ENCODE measurements at places on chromosomes 3 and 15. TPM values are rescaled to one million over a fixed set of nuclear protein-coding genes. Genes with fewer than 3 reads are reported as not detected.

GRCh38 chr3:183662099-183662498, 26.7 kb downstream of the KLHL24 start:
- no peak for DNase-seq

- DNase-seq, result no peak
These were observed 611.2 kb upstream of the CFAP20DC start for GRCh38 chr3:59660852-59661625.

DNA sequence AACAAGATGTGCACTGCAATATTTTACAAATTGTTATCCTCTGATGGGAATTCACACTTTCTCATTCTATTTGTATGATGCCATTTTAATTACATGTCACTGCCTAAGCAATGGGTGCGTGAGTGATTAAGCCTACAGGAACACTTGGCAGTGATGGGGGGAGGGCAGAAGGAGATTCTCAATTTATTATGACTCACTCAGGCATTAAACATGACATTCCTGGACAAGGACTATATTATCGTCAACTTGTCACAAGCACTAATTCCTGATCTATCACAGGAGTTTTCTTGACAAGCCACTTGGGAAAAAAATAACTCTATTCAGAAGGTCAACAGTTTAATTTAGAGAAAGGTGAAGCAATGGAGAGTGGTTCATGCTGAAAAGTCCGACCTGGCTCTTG, 556.8 kb downstream of the NSUN3 start:
- no peak for DNase-seq

DNA sequence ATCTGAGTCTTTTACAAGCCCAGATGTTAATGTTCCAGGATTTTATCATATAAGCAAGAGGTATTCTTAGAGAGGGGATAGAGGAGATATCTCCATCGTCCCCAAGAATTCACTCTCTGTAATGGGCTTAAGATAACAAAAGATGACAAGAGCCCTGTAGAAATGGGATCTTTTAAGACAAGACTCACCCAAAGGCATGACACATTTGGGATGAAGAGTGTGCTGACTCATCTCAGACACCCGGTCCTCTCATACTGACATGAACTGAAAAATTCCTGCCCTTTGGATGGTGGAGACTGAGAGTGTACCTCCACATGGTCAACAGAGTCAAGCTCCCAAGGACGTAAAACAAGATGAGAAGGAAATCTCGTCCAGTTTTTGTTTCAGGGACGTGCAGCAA, 11.0 kb downstream of the LEKR1 start:
- DNase-seq, result no peak

DNA sequence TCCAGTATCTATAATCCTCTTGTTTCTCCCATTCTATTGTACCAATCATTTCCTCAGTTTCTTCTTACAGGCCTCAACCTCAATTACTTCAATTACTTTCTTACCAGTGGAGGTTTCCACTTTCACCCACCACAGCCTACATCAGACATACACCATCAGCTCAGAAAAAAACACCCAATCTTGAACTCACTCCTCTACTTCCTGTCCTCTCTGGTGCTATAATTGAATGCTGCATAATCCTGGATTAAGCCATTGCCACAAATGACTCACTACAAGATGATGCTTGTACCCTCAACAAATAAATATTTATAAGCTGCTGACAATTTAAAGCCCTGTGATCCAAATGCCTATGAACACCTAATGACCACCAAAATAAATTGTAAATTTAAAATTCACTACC, 18.5 kb downstream of the RYK start:
- no peak for DNase-seq

GRCh38 chr3:173552526-173552925, 155.0 kb downstream of the NLGN1 start:
- no peak for DNase-seq

DNA sequence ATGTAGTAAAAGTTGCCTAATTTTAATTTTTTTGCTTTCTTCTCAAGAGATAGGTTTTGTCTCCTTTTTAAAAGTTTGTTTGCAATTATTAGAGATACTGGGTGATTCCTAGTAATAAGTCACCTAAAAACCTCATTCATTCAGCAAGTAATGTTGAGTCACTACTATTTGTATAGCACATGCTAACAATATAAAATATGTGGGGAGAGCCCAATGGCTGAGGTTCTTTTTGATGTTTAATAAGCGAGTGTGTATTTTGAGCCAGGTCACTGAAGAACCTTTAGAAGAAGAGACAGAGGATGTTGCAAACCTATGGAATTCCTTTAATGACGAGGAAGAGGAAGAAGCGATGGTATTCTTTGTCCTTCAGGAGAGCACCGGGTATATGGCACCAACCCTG, 123.7 kb upstream of the CHRM5 start:
- no peak for DNase-seq

- DNase-seq, result no peak
These were observed 38.7 kb downstream of the RTP4 start for GRCh38 chr3:187406927-187407326.

GRCh38 chr15:85430406-85431204, 50.2 kb downstream of the AKAP13 start:
- no peak for DNase-seq

- DNase-seq, result peak; percentile 32
These were observed 60.7 kb downstream of the CFAP20DC start for GRCh38 chr3:58989163-58989562.

DNA sequence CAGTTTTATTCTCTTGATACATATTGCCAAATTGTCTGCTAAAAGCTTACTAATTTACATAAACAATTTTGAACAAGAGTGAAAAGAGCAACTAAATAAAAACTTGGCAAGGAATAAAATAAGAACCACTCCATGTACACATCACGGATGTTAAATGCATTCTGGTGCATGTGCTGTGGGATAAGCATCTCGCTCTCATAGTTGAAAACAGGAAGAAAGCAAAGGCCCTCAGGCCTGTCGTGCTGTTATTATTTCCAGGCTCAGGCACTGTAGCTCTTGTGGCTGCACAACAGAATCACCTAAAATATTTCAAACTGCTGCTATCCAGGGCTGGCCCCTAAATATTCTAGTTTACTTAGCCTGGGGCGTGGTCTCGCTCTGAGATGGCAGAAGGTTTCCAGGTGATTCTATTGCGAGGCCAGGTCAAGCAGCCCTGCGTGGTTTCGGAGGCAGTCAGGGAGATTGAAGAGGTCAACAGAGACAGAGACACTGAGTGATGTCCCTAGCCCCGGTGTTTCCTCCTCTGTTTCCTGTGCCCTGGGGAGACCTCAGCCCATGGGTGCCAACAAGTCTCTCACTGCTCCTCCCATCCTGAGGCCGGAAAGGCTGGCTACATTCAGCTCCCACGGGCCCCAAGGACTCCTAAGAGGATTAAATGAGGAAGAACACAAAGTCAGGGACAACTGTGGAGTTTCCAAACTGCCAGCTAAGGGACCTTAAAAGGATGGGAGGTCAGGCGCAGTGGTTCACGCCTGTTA, 18.2 kb upstream of the PDIA5 start:
- DNase-seq, result no peak

- DNase-seq, result no peak
These were observed 154.6 kb upstream of the TLE3 start for GRCh38 chr15:70252056-70252950.

DNA sequence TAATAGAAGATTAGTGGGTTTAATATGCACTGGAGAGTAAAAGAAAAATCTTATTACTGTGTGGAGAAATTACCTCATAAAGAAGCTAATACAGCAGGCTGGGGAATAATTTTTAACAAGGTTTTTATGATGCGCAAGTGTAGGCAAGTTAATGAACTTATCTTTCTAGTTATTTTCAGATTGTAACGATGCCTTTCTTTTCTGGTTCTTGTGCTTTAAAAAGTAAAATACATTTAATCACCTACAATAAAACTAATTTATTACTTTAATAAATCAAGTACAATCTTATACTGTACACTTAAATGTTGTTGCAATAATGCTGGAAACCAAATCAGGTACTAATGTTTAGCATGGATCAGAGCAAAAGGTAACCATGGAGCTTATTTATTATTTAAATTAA, 266.6 kb downstream of the ZIC1 start:
- no peak for DNase-seq

- DNase-seq, result no peak
These were observed 49.3 kb downstream of the FBLN2 start for GRCh38 chr3:13598201-13598600.

- DNase-seq, result no peak
These were observed 12.9 kb upstream of the FAM3D start for GRCh38 chr3:58679446-58679845.

DNA sequence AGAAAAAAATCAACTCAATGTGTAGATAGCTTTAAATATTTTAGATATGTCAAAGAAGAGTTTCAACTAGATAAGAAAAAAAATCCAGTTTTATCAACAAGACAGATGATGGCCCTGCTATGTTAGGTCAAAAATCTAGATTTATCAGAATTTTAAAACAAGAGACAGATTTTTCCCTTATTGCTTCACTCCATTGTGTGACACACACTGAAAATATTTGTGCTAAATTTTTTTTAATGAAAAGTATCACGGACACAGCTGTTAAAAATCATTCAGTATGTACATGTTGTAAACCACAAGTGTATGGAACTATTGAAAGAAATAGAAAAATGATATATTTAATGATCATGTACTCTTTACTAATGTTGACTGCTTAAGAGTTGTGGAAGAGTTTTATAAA, 43.6 kb downstream of the FOXB1 start:
- DNase-seq, result peak; percentile 43

DNA sequence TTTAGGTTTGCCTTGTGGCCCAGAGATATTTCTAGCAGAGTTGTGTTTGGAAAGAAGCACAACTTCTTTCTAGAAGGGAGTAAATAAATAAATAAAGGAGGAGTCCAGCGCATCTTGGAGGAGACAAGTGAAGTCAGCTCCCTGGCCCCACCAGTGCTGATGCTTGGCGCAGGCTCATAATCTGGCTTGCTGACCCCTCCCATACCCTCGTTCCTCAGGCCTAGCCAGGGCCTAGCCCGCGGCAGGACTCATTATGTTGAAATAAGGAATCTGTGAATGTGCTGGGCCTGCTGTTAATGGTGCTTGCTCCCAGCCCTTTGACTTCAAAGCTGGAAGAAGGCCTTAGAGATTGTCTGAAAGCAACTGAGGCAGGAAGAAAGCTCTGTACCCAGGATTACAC, 3.1 kb downstream of the ZNF710 start:
- peak; percentile 59 for DNase-seq

GRCh38 chr3:146838221-146838620, 233.1 kb upstream of the PLSCR5 start:
- no peak for DNase-seq

GRCh38 chr15:85752491-85752961, 42.2 kb downstream of the KLHL25 start:
- DNase-seq, result no peak

DNA sequence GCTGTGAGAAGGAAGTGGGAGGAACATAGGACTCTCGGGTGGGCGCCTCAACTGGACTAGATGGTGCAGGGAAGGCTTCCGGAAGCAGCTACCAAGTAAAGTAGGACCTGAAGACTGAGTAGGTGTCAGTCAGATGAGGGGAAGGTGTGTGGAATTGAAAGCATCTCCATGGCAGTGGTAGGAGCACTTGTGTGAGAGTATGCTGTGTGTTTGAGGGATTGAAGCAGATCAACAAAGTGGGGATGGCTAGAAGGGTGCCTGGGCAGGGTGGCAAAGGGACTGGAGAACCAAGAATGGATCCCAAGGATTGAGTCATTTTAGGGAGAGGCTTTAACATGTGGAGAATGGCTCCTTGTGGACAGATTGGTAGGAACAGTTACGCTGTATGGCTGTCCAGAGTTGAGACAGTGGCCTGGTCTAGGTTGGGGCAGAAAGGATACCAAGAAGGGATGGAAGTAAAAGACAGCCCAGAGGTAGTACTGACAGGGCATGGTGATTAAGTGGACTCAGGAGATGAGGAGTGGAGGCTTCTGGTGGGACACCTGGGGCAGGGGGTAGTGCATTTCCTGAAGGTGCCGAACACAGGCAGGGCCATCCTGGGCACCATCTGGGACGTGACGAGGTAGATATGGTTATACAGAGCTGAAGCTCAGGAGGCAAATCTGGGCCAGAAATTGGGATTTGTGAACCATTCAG, 1.5 kb downstream of the UQCC5 start:
- DNase-seq, result no peak

GRCh38 chr15:68678746-68679145, 100.0 kb downstream of the CORO2B start:
- DNase-seq, result no peak

DNA sequence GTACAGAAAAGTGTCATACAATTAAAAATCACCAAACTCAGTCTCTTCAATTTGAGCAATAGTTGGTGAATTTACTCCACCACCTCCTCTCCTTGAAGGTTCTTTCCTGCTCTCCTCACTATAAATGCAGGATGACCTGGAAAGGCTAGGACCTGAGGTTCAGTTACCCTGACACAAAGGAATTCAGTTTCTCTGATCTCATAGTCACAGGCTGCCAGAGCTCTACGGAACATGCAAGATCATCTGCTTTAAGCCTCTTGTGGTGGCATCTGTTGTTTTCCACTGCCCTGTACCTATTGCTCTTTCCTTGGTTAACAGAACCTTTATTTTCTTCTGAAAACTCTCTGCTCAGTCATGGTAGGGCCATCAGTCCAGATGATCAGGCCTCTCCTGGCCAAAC, 4.9 kb upstream of the TP63 start:
- DNase-seq, result no peak

DNA sequence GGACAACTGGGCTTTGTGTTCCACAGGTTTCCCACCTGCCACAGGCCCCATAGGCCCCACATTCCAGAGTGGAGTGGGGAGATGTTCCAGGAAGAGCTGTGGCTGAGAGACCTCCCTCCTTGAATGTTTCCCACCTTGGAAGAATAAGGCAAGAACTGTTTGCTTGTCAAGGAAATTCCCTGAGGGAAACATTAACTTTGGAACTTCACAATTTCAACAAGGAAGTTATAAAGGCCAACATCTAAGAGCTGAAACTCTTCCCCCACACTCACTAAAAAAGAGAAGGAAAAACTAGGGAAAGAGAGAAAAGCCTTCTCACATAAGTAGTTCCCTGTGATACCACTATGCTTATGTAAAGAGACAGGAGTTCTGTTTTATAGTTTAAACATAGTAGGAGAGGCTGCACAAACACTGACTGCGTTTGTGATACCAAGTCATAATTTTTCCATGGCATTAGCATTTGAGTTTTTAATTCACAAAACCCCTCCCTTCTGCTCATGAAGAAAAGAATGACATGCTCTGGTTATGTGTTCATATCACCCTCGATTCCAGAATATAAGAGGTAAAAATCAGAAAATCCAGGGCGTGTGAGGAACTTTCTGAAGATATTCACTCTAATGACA, 39.8 kb upstream of the SPRED1 start:
- no peak for DNase-seq

DNA sequence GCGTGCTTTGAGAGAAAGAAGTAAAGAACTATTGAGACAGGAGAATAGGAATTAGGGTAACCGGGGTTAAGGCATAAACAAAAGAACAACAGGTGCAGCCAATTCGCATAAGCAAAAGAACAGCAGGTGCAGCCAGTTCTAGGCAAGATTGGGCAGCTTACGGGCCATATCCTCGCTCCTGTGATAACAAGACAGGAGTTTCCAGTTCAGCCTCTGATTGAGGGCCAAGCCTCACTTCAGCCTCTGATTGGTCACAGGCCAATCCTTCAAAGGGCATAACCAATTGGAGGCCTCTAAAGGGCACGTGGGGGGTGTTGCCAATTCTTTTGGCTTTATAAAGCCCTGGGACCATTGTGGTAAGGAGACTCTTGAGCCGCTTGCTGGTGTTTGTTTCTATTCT, 143.5 kb downstream of the GADL1 start:
- DNase-seq, result no peak

CERS3 gene
- not detected for total RNA-seq

CCRL2 gene
- total RNA-seq, result not detected

C3orf85 gene
- not detected for total RNA-seq

SNX22 gene
- total RNA-seq, result 0.18 TPM

FEZF2 gene
- not detected for total RNA-seq

INSYN1 gene
- 1.2 TPM for total RNA-seq

GABRR3 gene
- total RNA-seq, result not detected

NR2E3 gene
- 0.63 TPM for total RNA-seq
